ENCODE measurements at places on chromosomes 5 and 9.

- DNase-seq, result no peak
Observed at GRCh38 chr5:167845952-167846351, 445.5 kb upstream of the WWC1 start.

- no peak for DNase-seq
Observed at GRCh38 chr5:112706446-112707016, 31.2 kb upstream of the APC start.

- DNase-seq, result no peak
Observed at GRCh38 chr5:119501671-119502179, 49.4 kb downstream of the HSD17B4 start.

- DNase-seq, result no peak
Observed at GRCh38 chr5:17808566-17808965, 174.3 kb downstream of the TAF11L14 start.

- no peak for DNase-seq
Observed at GRCh38 chr5:89229331-89230070, 346.5 kb upstream of the MEF2C start.

DNA sequence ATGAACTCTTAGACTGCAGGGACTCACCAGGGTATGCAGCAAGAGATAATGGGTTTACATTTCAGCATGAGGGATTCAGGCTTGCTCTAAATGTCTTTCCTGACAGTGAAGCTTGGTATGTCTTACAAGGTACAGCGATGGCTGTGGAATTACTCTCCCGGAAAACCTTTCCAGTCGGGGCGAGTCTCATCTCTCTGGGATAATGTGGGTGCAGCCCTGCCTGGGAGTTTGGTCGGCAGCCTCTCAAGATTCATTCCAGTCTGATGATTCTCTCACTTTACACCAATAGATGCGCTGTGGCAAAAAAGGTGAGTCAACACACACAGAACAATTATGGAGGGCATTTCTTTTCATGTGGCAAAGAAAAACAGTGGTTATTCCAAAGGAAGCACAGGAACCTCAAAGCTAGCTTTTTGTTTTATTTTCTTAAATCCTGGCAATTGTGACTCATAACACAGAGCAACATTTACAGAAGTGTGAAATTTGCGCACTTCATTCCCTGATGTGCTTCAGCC, 190.3 kb downstream of the DCP2 start:
- DNase-seq, result peak; percentile 97

DNA sequence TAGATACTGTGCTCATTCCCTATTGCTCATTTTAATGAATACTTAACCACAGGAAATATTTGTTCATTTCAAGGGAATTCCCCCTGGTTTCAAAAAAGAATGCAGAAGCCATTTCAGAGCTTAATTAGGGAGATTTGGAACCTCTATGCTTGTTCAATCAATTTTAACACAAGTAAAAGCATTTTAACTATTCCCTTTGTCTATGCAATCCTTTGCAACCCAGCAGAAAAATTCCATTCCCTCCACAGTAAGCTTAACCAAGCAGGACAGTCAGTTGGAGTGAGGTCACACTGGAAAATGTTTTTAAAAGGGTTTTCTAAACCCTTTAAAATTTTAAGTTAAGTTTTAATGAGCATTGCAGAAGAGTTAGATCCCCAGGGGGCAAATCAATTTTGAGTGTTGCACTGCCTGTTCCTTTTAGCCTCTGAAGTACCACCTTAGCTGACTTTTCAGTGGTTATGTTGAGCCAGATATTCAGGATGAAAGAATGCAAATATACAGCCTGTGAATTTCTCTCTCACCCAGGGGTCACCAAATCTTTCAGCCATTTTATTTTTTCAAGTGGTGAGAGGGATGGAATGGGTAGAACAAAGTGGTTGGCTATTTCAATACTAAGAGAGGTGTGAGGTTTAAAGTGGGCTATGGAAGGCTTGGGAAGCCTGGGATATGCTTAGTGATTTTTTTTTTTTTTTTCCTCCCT, 356.2 kb upstream of the NUDT12 start:
- DNase-seq, result peak; percentile 24

DNA sequence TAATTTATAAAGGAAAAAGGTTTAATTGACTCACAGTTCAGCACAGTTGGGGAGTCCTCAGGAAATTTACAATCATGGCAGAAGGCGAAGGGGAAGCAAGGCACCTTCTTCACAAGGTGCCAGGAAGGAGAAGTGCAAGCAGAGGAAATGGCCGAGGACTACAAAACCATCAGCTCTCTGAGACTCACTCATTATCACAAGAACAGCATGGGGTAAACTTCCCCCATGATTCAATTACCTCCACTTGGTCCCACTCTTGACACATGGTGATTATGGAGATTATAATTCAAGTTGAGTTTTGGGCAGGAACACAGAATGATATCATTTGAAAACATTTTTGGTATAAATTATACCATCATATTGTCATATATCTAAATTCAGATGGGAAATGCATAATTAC, 934.7 kb downstream of the CDH12 start:
- no peak for DNase-seq

DNA sequence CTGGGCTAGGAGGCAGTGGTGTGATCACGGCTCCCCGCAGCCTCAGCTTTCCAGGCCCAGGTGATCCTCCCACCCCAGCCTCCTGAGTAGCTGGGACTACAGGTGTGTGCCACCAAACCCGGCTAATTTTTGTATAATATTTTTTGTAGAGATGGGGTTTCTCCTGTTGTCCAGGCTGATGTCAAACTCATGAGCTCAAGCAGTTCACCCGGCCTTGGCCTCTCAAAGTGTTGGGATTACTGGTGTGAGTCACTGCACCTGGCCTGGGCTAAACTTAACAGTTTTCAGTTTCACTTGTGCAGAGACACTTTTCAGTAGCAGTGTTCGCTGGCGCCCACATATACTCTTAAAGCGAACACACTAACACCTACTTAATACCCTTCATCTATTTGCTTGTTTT, 205.6 kb upstream of the ZNF608 start:
- DNase-seq, result no peak

GRCh38 chr5:90424245-90424644, 14.7 kb upstream of the CETN3 start:
- DNase-seq, result no peak

GRCh38 chr9:2663461-2664173, 42.0 kb downstream of the VLDLR start:
- DNase-seq, result no peak

DNA sequence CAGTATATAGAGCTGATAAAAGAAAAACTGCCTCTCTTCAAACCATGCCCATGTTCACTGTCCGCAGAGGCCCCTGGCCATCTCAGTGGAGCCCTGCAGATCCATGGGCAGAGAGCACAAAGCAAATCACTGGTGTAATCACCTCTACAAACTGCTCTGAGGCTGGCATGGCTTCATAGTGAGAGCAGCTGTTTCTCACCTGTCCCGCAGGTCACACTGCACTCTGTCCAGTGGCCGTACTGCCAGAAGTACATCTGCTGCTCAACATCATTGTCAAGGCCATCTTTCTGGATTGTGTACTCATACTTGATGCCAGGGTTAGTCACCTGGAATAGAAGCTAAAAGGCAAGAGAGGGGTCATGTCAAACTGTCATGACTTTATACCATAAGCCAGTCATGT, 173.3 kb downstream of the TARS1 start:
- DNase-seq, result no peak

- peak; percentile 52 for DNase-seq
Observed at GRCh38 chr5:124744170-124744971, 2.1 kb downstream of the ZNF608 start.

GRCh38 chr5:151153300-151153699, 4.3 kb downstream of the ANXA6 start:
- no peak for DNase-seq

DNA sequence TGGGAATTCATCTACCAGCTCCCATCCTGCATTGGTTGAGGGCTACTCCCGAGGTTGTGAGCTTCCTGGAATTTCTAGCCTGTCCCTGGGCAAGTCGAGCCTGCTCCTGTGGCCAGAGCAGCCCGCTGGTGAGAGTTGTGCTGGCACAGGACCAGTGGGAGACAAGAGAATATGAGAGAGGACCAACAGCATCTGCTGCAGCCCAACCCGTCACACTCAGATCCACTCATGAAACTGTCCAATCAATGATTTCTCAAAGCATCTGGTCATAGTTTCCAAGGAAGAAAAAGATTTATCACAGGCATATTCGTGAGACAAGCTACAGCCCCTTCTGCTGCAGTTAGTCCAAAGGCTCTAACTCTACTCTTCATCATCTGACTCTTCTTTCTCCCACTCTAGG, 64.4 kb upstream of the RAI14 start:
- DNase-seq, result no peak

- DNase-seq, result no peak
Observed at GRCh38 chr5:143474616-143475015, 71.1 kb upstream of the NR3C1 start.

GRCh38 chr9:115548609-115549260, 430.8 kb upstream of the TNC start:
- no peak for DNase-seq

DNA sequence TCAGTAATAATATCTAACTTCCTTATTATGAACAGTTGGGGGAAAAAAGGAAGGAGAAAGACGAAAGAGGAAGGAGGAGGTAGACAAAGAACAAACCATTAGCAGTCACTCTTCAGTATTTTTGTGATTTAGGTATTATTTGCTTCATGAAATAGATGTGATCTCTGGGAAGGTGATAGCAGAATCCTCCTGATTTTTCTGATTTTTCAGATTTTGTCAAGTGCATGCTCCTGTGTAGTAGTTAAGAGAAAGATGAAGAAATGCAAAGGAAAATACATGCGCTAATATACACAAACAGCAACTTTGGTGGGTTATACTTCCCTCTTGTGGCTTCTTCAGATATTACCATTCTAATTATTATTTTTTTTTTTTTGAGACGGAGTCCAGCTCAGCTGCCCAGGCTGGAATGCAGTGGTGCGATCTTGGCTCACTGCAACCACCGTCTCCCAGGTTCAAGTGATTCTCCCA, 31.6 kb downstream of the LMNB1 start:
- DNase-seq, result peak; percentile 12

GRCh38 chr5:123721675-123722276, 209.8 kb downstream of the CSNK1G3 start:
- no peak for DNase-seq

- no peak for DNase-seq
Observed at GRCh38 chr9:69750085-69750484, 9.7 kb downstream of the PTAR1 start.

- DNase-seq, result no peak
Observed at GRCh38 chr5:126720369-126720768, 56.6 kb upstream of the LMNB1 start.

DNA sequence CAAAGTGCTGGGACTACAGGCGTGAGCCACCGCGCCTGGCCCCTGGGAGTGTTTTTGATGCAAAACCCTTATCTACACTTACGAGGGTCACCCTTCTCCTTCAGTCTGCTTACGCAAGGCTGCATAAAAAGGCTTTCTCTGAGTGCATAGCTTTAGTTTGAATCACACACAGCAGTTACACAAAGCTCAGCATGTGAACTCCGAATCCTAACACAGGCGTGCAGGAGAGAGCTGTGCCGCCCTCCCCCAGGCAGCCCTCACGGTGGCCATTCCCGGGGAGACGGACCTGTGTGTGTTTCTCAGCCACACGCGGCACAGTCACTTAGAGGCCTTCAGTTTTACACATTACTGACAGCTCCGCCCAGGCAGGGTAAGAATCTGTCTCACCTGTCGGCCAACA, 26.7 kb downstream of the EXD3 start:
- peak; percentile 17 for DNase-seq

DNA sequence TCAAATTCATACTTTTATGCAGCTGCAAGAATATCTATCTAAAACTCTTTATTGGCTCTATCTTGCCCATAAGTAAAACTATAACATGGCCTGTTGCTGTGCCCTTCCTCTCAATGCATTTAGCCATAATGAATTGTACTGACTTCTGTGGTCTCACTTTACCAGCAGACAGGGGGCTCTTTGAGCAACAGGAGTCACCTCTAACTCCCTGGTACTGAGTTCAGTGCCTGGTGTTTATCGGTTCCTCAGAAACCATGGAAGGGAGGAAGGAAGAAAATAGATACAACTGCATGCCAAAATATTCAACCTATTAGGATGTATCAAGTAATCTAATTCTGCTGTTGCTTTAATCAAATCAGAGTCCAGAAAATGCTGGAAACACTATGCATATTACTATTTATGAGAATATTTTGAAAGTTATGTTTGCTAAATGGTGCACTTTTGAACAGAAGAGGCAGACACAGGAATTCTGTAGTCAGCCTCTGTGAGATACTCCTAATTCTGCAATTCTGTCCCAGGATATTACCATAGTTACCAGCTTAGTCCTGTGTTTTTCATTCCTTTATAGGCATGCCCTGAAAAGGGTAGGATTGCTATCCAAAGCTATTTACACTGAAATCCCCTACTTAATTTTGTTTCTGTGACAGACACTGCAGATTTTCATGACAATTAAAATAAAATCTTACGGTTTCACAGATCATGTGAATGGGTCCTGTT, 89.8 kb downstream of the CD180 start:
- no peak for DNase-seq

DNA sequence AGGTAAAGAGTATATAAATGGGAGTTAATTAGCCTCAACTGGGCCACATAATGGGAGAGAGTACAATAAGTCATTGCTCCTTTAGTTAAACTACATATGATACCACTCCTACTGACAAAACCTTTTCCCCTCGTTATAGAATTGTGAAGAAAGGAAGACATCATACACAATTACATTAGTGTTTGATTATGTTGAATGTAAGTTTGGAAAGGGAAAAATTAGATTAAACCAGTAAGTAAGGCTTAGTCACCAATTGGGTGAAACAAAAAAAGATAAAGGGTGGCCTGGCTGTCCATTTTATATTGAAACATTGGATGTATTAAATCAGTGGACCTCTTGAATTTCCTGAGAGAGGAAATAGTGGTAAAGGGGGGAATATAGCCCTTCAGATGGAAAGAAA, 464.3 kb upstream of the PAPPA start:
- no peak for DNase-seq

DNA sequence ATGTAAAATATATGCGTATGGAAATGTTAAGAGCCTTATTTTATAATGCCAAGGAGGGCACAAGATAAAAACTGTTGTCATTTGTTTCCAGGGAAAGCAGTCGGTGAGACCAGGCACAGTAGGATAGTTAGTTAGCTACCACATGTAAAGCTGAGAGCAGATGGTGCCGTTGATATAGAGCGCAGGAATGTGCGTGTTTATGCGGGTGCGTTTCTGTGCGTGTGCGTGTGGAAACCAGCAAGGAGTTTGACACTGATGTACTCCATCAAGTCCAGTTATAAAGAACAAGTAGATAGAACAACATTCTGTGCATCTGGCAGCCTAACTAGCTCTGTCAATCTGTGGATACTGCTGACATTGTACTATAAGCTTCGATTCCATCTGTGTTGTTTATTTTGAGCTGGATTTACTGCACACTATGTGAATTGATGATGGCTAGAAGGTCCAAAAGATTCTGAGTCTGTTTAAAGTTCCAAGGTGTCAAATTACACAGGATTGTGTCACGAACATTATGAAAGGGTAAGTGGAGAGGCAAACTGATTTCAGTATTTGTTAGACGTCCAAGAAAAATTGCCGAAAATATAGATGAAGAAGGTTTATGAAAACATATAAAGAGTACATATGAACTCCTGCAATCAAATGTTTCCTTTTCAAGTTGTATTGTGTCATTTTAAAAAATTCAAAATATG, 494.9 kb upstream of the MEF2C start:
- DNase-seq, result no peak

All from mammary epithelial cell (primary cell).